ENCODE measurements at places on chromosomes 12 and 14.

DNA sequence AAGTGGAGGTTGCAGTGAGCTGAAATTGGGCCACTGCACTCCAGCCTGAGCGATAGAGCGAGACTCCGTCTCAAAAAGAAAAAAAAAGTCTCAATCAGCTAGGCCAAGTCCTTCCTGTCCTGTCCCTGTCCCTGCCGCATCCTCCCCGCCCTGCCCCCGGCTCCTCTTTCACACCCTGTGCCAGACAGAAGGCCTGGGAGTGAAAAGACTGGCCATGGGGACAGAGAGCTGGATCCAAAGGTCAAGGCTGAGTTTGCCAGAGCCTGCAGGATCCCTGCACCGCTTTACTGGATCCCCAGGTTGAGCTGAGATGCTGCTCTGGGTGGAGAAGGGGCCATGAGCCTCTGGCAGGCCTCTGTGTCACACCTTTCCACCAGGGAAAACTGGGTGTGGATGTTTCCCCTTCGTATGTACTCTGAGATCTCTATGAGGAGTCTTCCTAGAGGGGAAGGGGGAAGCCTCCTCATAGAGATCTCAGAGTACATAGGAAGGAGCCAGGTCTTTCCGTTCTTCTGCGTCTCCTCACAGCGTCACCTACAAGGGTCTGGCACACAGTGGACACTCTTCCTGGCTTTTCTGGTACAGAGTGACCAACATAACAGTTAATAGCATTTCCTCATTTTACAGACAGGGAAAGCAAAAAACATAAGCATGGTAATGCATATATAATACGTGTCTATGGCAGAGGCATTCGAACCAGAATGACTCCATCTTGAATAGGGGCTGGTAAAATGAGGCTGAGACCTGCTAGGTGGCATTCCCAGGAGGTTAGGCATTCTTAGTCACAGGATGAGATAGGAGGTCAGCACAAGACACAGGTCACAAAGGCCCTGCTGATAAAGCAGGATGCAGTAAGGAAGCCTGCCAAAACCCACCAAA, 35.1 kb downstream of the NINJ2 start:
- no peak for DNase-seq

- no peak for DNase-seq
Measured at GRCh38 chr12:1630133-1630826, 1.2 kb downstream of the WNT5B start.

DNA sequence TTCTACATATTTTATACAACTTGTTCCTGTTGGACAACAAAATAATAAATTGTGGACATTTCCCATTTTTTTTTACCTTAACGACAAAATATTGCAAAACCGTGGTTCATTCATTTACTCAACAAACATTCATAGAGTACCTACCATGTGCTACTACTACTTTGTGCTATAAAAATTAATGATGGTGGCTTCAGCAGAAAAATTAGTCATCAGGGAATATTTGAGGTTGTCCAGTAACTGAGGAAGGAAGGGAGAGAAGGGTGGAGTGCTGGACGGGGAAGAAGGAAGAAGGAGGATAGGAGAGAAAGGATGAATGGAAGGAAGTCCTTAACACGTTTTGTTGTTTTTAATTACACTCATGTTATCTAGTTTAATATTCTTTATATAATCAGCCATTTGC, 53.7 kb downstream of the PPFIBP1 start:
- no peak for DNase-seq

DNA sequence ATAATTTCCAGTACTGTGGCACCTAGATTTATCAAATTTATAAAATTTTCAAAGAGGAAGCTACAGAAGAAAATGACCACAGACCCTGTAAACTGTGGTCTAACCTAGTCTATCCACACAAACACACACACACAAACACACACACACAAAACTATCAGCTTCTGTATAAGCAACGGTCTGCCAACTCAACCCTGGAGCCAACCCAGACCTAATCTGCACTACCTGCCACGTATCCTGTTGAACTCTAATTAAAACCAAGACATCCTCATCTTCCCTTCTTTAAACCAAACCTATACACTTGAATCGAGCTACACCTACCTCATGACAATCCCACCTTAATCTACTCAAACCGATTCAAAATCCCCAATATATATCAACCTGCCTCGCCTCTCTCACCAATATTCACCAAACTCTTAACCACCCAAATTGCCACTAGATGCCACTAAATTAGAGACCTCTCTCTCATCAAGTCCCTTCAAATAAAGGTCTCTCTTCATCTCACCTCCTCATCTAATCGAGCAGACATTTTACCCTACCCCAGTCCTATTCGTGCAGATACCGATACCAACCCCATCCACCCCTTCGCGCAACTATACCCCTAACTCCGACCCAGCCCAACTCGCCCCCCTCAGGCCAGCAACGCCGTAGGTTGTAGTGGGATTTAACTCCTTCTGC, 808 bp downstream of the ACIN1 start:
- no peak for DNase-seq

- DNase-seq: no peak
Measured at GRCh38 chr12:9070351-9070750, 45.4 kb downstream of the A2M start.

Data from SK-MEL-5 (cell line).